ENCODE measurements at places on chromosomes 12 and 14.

- no peak for DNase-seq
Measured at GRCh38 chr12:25757037-25757665, 201.3 kb upstream of the RASSF8 start.

GRCh38 chr14:72513965-72514659, 379.8 kb downstream of the DPF3 start:
- no peak for DNase-seq

DNA sequence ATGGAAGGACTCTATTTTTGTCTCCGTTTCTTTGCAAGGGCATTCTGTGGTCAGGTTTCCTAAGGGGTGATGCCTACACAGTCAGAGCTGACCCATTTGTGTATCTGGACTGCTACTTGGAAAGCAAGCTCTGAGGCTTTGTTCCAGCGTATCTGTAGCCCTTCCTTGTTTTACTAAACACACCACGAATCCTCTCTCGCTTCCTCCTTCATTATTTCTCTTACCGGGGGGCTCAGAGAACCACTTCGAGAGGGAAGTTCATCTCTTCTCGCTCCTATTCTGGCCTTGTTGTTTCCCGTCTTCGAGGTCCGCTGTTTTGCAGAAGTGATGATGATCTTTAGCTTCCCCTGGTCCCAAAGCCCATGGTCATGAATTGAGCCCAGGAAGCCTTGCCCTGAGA, 164.7 kb downstream of the SSPN start:
- no peak for DNase-seq

- DNase-seq, result no peak
Measured at GRCh38 chr14:50335989-50336824, 24.1 kb downstream of the DMAC2L start.

DNA sequence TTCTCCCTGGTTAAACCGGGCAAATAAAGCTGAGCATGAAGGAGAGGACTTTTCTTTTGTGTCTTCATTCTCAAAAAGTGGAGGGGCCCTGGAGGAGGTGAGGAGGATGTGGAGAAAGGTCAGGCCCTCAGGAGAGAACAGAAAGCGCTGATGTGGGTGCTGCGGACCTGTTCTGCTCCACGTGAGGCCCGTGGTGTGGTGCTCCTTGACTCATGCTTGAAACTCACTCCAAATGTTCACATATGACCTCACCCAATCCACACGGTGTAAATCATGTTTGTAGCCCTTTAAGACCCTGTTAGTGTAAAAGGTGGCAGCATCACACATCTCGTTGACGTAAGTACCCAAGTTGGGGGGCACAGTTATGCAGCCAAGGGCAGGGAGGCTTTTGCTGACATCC, 126.2 kb downstream of the FOXN3 start:
- DNase-seq, result no peak

DNA sequence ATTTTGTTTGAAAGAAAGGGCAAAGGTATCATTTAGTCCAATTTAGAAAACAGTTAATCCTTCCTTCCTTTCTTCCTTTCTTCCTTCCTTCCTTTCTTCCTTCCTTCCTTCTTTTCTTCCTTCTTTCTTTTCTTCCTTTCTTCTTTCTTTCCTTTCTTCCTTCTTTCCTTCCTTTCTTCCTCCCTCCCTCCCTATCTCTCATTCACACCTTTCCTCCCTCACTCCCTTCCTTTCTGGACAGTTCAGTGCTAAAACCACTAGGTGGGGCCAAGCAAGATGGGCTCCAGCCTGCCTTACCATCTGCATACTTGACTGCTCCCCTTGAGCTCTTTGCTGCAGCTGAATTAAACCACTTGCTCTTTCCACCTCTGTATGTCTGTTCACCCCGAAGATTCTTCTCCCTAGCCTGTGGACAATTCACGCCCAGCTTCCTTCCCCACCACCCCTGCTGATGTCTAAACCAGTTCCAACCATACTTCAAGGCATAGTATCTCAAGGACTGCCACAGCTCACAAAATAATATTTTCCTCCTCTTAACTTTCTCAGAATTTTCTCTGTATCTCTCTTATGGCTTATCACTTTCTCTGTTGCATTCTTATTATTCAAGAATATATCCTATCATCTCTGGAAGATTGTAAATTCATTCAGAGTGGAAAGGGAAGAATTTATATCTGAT, 78.0 kb downstream of the DBX2 start:
- no peak for DNase-seq

DNA sequence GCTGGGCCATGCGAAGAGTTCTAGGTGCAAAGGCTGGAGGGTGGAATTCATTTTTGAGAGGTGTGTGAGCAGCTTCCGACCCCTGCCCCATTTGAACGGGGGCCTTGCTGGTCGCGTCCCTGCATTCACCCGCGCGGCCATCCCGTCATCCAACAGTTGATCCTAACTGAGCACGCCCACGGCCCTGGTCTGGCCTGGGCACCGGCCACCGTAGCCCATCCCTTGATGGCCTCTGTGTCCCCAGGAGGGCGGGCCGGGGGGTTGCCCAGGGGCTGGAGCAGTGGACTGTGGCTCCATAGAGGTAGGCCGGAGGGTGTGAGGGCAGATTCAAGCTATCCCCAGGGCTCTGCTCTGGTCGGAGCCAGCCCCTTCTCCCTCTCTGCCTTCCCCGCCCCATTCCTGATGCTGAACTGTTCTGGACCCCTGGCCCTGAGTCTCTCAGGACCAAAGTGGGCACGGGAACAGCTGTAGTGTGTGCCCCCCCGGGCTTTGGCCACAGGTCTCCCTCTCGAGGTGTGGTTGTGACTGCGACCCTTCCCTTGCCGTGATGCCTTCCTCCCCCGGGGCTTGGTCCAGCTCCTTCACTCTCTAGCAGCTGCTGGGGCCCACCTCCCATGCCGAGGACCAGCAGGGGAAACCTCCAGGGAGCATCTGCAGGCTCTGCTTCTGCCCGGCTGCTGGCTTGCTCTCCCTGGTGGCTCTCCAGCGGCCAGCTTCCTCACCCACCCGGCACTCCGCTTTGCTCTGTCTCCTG, 9.1 kb downstream of the MEG3 start:
- DNase-seq, result no peak

GRCh38 chr12:22810036-22810435, 185.1 kb downstream of the ETNK1 start:
- no peak for DNase-seq

DNA sequence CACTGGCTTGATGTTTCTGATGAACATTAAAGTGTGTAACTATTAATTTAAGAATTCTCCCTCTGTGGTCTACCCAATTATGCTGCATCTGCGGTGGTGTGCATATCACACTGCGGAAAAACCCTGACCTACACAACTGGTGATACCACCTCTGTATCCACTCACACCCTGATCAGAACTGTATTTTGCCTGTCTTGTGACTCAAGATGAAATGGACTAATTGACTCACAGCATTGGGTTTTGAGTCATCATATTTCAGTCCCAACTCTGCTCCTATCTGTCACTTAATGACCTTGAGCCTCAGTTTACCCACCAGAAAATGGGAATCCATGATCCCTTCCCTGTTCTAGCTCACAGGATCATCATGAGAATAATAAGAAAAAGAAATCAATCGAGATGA, 65.6 kb downstream of the NUAK1 start:
- DNase-seq, result no peak

DNA sequence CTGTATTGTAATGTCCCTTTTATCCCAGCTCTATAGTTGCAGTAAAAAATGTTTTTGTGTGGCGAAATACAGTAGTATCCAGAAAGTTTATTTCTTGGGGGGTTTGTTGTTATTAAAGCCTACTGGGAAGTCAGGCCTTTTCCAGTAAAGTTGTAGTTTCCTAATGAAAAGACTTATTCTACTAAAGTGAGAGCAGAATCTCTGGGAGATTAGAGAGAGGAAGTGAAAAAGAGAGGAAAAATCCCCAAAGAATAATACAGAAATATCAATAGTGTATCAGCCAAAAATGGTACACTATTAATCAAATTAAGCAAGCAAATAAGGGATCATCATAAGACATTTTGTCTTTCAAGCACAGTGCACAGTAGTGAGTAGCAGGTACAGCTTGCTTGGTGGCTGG, 46.3 kb upstream of the ATXN7L3B start:
- DNase-seq, result no peak

- no peak for DNase-seq
Measured at GRCh38 chr14:56782711-56783110, 27.6 kb downstream of the OTX2 start.

DNA sequence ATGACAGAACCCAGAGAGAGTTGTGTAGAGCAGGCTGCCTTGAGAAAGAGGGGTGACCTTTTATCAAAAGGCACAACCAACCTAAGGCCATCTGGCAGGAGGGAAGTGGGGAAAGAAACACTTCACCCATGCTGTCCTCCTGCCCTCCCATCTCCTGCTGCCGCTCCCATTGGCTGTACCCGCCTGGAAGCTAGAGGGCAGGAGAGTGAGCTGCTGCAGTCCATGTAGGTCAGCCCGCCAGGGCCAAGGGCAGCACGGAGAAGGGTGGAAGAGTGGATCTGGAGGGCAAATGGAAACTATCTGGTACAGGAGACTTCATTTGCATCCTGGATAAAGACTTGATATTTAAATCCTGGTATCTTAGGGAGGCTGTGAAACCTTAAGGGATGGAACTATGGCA, 11.5 kb upstream of the CABP1 start:
- DNase-seq, result no peak

- DNase-seq, result peak; percentile 74
Measured at GRCh38 chr12:4276524-4277204, 3.1 kb downstream of the CCND2 start.

DNA sequence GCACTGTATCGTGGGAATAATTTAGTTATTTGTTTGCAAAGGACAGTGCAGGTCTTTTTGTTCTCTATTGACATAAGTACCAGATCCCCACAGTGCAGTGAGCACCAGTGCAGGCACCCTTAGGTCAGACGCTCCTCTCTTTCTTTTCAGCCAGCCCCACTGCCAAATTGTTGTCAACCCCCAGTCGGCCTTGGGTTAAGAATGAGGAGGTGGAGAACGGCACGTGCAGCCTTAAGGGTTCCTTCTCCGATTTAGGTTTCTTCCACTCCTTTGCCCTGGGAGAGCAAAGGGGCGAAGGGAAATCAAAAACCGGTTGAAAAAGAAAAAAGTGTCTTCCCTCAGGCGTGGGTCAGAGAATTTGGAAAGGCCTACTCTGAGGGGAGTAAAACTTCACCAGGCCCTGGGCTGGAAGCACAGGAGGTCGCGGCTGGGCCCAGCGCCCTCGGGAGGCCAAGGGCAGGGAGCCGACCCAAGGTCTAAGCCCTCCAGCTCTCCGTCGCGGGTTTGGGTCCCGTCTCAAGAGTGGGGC, 4.3 kb downstream of the PAX9 start:
- DNase-seq, result no peak

- no peak for DNase-seq
Measured at GRCh38 chr12:103282124-103282523, 213.6 kb downstream of the C12orf42 start.

GRCh38 chr12:26851031-26851809, 18.2 kb upstream of the ITPR2 start:
- no peak for DNase-seq

DNA sequence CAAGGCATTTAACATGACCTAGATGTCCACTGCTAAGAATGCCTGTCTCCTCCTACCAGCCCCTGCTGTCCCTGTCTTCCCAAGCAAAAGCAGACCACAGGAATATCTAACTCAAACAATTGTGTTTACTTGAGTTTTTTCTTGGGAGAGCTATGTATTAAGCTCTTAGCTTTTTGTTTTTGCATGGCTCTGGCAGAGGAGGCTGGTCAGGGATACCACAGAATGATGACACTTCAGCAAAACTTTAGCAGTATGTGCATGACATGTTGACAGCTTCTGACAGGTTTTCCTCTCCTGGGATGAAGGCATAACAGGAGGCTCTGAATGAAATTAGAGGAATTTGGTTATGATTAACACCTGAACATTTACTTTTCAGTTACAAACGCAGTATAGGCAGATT, 6.9 kb downstream of the TMBIM6 start:
- no peak for DNase-seq

DNA sequence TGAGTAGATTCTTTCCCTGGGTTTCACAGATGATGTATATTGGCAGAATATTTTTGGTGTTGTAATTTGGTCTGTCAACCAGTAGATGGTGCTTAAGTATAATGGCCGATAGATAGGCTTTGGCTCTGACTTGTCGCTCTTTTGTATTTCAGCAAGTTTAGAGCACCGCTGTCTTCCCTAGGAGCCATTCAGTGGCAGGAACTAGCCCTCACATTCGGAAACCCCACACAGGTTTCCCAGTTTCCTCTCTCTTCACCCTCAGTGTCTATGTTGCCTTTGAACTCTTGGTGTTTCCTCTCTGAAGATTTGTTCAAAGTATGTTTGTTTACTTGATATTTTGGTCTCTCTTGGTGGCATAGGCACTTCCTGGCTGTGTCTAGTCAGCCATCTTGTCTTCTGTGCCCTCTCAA, 102.2 kb downstream of the GPHN start:
- DNase-seq, result no peak

- DNase-seq, result no peak
Measured at GRCh38 chr14:104794099-104794498, 1.4 kb downstream of the AKT1 start.

DNA sequence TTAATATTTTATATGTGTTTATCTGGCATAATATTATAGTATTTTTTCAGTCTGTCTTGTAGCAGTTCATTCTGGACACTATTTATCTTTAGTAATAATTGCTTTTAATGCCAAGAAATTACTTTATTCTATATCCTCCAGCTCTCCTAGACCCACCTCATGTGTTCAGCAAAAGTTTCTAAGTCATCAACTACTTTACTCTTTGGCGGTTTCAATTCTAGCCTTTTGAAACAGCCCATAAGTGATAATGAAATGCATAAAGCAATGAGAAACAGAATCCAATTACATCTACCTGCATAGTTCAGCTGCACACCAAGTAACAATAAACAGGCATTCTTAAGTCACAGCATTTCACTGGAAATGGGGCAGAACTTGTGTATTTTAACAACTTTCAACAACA, 225.5 kb downstream of the SLC25A21 start:
- no peak for DNase-seq

DNA sequence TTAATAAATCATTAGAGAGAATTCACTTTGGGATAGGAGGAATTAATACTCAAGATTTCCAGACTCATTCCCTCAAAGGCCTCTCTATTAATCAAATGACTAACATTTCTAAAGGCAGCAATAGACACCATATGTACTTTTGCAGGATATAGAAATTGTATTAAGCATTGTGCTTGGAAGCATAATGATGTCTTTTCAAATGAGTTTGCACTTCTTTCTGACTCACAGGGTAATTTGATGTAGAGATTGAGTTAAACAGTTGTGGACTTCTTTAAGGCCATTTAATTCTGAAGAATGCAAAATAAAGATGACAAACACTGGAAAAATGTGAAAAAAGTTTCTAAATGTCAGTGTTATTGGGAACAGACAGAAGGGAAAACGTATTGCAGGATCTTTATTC, 63.4 kb upstream of the CSRP2 start:
- no peak for DNase-seq

- no peak for DNase-seq
Measured at GRCh38 chr12:109902891-109903418, 2.9 kb downstream of the TCHP start.

- DNase-seq, result no peak
Measured at GRCh38 chr14:75827331-75827730, 154.5 kb downstream of the TGFB3 start.

DNA sequence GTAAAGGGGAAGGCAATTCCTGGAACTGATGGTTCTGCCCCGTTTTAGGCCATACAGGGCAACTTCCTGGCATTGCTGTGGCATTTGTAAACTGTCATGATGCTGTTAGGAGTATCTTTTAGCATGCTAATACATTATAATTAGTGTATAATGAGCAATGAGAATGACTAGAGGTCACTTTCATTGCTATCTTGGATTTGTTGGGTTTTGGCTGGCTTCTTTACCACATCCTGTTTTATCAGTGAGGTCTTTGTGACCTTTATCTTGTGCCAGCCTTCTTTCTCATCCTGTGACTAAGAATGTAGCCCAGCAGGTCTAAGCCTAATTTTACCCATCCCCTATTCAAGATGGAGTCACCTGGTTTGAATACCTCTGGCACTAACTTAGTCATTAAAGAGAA, 51.2 kb downstream of the TESPA1 start:
- DNase-seq, result no peak

All from activated effector memory CD4-positive, alpha-beta T cell treated with Interleukin-2 at 50 U/mL for 16 hours (primary cell).